CD8-positive, alpha-beta memory T cell (primary cell): ENCODE measurements at places on chromosomes 7 and 10.

DNA sequence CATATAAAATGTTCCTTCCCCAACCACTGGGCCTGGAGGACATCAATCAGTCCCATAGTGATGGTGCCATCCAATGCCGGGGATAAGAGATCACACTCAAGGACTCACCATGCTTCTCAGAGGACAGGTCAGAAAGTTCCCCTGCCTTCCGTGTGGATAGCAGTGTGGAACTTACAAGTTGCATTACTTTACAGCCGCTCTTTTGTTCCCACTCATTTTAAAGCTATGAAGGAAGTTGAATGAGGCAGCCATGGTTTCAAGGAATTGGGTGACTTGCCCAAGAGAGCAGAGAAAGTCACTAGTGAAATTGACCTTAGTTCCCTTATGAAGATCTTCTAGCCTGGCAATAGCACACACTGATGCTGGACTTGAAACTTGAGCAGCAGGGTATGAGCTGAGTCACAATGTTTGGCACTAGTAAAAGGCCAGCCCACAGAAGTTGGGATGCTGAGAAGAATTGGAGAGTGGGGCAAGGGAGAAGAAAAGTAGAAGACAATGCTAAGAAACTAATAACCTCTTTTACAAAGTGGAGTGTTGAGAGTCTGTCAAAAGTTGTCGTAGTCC is 78.7 kb downstream of the CXCL12 start:
- no peak for DNase-seq

DNA sequence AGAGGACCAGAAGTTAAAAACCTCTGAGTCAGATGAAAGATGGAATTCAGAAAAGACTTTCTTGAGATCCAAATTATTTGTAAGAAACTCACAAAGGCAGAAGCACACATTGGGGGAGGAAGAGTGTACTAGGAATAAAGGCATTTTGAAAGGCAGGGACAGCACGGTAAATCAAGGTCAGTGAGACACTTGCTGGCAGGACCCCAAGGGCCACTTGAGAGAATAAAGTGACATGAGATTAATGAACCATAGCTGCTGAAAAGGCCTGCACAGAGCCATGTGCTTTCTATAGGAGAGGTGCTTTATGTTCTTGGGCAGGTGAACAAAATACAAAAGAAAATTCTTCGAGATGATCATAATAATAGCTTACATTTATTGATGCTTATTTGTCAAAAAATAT is 929.9 kb upstream of the MBL2 start:
- no peak for DNase-seq

DNA sequence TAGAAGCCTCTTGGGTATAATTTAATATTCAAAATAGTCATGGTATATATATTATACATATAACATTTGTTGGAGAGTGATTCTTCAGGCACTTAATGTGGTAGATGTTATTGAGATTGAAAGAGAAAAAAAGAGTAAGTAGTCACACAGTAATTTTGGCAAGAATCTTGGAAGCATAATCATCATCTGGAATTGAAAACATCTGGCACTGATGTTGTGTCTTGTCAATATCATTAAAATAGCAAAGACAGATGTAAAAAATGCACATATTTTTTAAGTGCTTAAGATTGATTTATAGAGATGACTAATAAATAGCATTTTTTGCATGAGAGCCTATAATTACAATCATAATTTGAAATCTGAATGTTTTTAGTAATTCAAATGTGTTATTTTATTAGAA is 9.5 kb downstream of the SEMA3D start:
- DNase-seq, result no peak

GRCh38 chr7:40888499-40888898 is 753.7 kb downstream of the SUGCT start:
- no peak for DNase-seq

- no peak for DNase-seq
These were observed 292.0 kb downstream of the CCDC3 start for GRCh38 chr10:12709521-12709963.

DNA sequence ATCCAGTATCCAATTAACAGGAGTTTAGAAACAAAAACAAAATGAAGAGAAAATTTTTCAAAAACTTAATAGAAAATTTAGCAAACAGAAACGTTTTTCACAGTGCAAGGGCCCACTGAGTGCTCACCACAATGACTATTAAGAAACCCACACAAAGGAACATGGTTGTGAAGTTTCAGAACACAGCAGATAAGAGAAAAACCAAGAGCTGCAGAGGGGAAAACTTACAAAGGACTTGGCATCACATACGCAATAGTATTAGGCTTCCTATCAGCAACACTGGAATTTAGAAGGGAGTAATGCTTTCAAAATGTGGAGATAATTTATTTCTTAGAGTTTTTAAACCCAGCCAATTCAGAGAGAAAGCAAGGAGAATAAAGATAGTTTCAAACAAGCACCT is 1.7 kb upstream of the C7orf25 start:
- DNase-seq, result no peak

GRCh38 chr7:159017741-159018140 is 126.9 kb downstream of the VIPR2 start:
- no peak for DNase-seq

DNA sequence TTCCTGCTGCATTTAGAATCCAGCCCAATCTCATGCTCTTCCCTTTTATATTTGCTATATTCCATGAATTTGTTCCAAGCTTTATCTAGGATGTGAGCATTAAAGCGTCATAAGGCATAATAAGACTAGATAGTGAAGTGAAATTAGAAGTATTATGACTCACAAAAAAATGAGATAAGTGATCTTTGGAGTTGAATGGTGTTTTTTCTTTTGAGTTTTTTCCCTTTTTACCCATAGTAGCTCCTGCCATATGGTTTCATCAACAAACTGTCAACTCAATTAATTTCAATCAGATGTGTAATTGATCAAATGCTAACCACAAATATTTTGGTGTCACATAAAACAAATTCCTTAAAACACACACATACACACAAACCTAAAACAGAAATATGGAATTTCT is 17.0 kb downstream of the KLHDC10 start:
- no peak for DNase-seq

GRCh38 chr7:115474137-115474536 is 552.2 kb downstream of the MDFIC start:
- no peak for DNase-seq

- no peak for DNase-seq
These were observed 96.3 kb downstream of the PRKAG2 start for GRCh38 chr7:151780631-151781030.

DNA sequence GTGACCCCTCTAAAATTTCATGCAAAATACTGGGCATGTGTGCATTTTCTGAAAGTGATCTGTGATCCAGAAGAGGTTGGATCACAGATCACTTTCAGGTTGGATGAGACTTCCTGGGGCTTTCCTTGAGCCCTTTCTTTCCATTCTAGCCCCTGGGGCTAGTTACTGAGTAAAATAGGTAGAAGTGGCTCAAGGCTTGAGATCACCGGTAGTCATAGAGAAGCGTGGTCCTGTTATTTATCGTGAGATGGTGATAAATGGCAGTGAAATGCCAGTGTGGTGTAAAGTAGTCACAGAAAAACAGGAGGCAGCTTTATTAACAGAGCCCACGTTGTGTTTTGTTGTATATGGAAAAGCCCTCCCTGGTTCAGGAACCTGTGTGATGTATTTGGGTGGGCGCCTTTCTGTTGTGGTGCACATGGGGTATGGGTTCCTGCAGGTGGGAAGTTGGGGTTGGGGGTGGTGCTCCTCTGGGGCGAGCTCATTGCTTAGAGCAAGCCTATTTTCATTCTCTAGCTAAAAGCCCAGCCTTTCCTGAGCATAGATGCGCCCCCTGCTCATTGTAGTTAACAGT is 34.0 kb upstream of the SH2D4B start:
- no peak for DNase-seq

DNA sequence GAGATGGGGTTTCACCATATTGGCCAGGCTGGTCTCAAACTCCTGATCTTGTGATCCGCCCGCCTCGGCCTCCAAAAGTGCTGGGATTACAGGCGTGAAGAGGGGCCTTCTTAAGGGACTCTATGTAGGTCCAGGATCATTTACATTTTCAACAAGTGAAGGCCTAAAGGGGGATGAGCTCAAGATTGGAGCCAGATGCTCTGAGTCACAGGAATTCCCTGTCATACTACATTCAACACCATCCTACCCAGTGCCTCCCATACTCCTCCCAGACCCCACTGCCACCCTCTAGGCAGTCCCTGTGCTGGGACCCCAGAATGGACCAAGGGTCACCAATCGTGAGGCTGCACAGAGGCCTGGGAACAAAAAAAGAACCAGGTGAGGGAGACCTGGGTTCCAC is 29.9 kb downstream of the CYTH3 start:
- no peak for DNase-seq

DNA sequence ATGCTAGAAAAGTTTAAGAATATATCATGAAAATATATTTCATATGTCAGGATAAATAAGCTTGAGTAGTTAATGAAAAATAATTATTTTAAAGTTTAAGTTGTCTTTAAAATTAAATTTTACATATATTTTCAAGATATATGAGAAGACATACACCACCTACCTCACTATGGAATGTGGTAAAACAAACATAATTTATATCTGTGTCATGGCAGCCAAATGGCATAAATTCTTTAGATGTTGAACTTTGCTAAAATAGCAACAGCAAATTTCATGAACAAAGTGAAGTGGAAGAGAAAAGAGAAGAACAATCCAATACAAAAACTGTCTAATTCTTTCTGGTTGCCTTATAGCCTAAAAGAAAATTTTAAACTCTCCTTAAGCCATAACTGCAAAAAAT is 39.6 kb upstream of the SLC16A12 start:
- no peak for DNase-seq

DNA sequence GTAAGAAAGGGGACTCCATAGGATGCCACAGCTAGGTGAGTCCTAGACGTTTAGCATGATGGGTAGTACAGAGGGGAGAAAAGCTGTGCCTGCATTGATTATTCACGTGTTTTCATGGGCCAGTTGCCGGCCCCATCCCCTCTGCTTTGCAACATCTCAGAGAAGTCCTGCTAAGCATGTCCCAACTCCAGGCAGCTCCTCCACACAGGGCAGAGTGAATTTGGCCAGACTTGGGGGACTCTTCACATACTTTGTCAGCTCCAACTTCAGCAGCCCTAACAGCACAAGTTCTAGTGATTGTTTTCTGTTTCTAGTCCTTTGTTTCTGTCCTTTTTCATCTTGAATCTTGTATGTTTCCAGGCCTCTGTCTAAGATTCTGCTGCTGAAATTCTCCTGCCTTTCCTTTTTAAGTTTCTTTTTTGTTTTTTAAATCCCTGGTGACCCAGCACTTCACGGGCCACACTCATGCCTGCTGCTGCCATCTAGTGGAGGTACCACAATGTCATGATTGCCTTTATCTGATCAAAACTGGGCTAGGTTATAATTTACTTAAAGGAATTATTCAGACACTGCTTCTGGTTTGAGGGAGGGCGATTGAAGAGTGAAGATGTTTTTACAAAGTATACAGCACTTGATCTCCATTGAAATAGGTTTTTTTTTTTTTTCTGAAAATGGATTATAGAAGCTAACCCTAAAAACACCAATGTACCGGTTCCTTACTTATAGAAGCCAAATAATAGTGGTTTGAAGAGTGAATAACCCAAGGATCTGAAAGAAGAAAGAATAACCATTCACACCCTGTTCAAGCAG is 276.9 kb downstream of the CSTF2T start:
- DNase-seq, result peak; percentile 49

- DNase-seq, result peak; percentile 20
These were observed 15.9 kb downstream of the CAMK2B start for GRCh38 chr7:44309271-44310091.

GRCh38 chr10:19745672-19746071 is 70.6 kb upstream of the PLXDC2 start:
- DNase-seq, result no peak

- no peak for DNase-seq
These were observed 10.2 kb upstream of the CADPS2 start for GRCh38 chr7:122896509-122896908.

- DNase-seq, result no peak
These were observed 119.4 kb upstream of the STK17A start for GRCh38 chr7:43463401-43463980.

DNA sequence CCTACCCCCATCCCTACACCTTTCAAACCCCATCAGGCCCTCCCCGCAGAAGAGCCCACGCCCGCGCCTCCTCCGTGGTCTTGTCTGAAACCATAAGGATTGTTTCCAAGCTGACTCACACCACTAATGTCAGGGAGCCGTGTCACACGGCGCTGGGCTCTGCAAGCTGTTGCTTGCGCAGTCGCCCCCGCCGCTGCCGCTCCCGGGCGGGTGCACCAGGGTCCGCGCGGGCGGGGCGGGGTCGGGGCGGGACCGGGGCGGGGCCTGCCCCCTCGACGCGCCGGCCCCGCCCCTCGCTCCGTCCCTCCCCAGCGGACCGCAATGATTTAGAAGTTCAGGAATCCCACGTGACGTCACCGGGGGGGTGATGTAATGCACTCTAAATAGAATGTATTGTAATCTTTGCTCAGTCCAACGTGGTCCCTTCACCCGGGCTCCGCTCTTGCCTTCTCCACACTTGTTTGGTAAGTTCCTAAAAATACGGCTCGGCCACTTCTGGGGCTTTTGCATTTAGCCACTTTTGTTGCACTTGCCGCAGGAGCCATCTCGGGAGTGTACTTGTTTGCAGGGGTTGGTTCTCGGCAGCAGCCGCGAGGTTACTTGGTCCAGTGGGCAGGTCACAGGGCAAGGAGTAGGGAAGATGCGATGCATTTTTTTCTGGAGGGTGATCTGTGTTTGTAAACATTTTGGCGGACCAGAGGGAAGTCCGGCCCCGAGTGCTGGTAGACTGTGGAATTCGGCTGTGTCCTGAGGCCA is 3.2 kb upstream of the CREB5 start:
- no peak for DNase-seq

DNA sequence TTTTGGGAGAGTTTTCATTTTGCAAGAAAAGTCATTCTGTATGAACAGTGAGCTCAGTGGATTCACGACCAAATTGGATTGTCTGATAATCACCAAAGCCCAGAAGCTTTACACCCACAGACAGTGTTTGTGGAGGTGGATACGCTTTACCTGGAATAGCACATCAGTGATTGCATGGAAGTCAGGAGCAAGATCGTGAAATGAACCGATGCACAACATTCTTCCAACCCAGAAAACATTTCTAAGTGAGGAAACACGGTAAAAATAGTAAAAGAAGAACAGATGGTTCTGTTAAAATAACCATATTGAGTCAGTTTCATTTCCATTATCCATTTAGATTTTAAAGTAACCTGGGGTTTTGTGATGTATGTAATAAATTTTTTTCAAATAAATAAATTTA is 478.2 kb upstream of the PFKP start:
- no peak for DNase-seq

GRCh38 chr10:5435328-5435727 is 23.0 kb downstream of the NET1 start:
- DNase-seq, result no peak
